GM04503 (cell line): ENCODE measurements at places on chromosomes 12 and 14.

DNA sequence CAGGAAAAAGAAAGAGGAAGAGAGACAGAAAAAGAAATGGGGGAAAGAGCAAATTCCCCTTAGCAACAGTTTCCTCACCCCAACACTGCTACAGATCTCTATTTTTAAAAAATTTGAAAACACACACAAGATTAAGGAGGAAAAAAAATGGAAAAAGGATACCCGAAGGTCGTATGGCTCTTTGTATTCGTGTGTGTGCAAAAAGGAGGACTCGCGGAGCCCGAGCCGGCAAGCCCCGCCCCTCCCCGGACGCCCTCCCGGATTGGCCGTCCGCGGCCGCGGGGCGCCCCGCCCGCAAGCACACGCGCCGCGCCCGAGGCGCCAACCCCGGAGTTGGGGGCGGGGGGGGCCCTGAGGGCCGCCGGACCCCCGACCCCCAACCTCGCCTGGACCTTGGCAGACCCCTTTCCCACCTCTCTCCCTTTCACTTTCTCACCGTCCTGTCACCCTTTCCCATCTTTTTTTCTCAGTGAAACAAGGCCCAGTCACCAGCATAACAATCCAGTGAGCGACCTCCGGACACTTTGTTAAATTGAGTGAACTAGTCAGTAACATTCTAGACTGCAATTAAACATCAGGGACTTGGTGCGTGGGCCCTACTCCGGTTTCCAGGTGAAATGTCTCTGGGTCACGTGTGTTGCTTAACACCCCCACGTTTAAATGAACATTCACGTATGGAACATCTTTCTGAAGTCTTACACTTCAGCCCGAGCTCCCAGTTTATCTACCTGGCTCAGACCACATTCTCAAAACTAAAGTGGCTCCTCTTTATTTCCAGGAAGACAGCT, at the start of gene C14orf93:
Gene C14orf93, minus strand, starts transcription at position 205 of the 788 bp plus-strand sequence. CDS start 11,120 bp downstream, outside the sequence.
- DNase-seq, result no peak

- DNase-seq, result no peak
Observed at GRCh38 chr12:54991991-54992375, 7.4 kb upstream of the TESPA1 start.

DNA sequence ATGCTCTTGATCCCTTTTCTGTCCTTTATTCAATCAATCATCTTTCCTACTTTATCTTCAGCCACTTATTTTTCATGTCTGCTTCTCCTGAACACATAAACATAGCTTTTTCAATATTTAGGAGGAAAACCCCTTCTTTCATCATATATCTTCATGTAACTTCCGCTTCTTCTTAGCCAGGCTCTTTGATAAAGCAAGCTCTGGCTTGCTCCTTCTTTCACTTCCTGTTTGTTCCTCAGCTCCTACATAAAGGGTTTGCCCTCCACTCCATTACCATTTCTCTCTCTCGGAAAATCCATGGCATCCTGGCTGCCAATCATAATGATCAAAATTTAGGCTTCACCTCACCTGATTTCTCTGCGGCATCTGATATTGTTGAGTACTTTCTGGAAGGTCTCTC, 33.7 kb upstream of the HELB start:
- DNase-seq, result no peak

DNA sequence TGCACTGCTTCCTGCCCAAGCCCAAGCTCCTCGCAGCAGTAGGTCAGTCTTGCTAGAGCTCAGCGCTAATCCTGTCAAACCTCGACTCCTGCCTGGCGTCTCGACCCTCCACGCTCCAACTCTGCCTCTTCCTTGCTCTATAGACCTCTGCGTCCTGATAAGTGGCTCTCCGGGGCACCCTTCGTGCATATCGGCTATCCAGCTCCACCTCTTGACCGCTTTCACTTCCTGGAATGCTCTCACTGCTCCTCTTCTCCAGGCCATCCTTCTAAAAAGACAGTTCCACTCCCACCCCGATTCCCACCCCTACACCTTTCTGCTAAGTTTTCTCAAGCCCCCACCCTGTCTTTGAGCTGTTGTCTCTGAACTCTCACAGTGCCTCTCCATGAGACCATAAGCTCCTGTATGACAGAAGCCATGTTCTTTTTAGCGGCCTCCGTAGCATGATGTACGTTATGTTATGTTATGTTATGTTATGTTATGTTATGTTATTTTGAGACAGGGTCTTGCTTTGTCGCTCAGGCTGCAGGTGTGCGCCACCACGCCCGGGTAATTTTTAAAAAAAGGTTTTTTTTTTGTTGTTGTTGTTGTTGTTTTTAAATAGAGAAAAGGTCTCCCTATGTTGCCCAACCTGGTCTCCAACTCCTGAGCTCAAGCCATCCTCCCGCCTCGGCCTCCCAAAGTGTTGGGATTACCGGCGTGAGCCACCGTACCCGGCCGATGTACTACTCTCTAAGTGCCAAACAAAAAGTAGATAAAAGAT, 601 bp downstream of the COX14 start:
- no peak for DNase-seq

DNA sequence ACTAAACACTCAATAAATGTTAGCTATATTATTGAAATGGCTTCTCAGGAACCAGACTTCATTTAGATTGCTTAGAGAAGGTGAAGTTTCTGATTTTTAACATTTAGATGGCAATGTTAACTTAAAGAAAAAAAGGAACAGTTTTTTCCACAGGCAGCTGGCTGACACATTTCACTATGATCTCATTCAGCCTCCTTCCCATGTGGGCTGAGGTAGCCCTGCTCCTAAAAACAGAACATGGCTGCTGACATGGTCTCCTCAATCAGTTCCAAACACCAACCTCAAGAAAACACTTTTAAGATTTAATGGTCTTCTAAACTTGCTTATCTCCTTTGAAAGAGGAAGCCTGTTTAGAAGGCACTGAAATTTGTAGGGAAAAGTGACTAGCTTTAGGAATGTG, 23.8 kb downstream of the GNS start:
- no peak for DNase-seq

- no peak for DNase-seq
Observed at GRCh38 chr12:121751034-121751433, 38.5 kb downstream of the TMEM120B start.

- no peak for DNase-seq
Observed at GRCh38 chr12:112126911-112127310, 1.6 kb downstream of the TRAFD1 start.

GRCh38 chr12:52306731-52307130, 14.5 kb downstream of the KRT83 start:
- no peak for DNase-seq

- no peak for DNase-seq
Observed at GRCh38 chr14:103890821-103891666, 37.2 kb upstream of the TDRD9 start.

DNA sequence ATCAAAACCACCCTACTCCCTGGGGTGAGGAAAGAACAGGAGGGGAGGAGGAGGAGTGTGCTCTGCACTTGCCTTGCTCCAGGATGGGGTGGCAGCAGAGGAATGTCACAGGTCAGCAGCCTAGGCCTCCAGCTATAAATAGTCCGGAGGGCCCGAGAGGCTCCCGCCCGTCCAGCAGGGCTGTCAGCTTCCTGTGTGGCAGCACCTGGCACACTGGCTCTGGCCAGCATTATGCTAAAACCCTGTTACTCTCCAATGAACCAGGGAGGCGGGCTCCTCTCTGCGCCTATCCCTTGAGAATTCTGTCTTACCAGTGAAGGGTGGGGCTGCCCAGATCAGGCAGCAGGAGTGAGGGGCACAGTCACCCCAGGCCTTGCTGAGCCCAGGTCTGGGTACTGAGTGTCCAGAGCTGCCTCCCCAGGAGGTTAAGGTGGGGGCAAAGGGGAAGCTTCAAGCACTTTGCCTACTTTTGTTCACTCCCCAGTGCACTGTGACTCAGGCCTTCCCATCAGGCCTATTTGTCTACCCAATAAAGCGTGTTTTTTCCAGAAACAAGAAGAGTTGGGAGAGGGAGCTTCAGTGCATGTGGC, 1.2 kb upstream of the COX14 start:
- no peak for DNase-seq

DNA sequence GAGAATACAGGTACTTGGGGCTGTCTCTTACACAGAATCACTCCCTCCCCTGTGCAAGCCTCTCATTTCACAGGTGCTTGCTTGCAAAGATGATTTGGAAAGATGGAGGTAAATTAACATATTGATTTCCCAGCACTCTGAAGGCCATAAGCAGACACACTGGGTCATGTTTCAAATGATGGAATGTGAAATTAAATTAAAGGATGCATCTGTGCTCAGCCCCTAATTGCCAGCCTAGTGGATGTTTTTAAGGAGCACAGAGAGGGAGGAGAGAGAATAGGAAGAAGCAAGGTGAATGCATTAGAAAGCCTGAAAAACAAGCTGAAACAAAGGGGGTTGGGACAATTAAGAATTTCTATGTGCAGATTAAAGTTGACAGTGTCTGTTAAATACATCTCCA, 96.1 kb upstream of the GRIP1 start:
- no peak for DNase-seq

GRCh38 chr12:27575090-27575761, 51.2 kb downstream of the PPFIBP1 start:
- no peak for DNase-seq

DNA sequence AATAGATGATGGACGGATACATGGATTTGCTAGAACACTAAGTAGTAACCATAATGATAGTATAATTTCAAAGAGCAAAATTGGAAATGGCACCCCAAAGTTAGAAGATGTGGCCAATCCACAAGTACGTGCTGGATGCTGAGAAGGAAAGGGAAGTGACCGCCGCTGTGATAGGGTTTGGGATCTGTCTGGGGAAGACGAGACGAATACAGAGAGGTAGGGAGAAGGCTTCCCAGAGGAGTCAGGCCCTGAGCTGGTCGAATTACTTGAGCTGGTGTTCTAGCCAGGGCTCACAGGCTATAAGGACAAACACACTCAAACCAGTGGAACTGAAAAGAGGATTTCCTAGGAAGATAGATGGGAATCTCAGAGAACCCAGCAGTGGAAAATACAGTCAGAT, 9.4 kb upstream of the ACVR1B start:
- DNase-seq, result no peak

DNA sequence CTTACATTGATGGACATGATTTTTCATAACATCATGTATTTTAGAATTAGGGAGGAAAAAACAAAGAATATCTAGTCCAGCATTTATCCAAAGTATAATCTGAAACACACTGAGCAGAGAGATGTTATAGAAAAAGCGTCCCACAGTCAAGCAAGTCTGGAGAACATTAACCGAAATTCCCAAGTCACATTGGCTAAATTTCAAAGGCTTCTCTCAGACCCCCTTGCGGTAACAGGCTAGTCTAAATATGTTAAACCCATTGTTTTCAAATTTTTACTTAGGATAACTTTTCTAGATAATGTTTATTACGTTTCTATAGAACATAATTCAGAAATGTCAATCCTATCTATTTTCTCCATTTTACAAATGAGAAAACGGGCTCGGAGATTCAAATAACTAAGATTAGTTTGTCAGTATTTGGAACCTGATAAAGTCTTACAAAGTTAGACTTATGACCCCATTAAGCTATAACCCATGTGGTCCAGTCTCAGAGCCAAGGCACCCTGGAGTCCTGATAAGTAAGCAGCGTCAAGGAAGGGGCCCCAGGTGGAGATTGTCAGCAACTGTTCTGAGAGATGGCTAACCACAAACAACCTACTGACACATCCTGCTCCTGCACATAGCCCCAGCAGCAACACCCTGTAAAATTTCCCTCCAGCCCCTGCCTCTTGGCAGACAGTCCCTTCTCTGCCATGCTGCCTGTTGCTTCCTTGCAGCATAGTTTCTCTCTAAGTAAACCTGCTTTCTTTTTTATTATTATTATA, 220.6 kb upstream of the TMEM260 start:
- DNase-seq, result no peak
